ENCODE measurements at places on chromosomes 3 and 15. TPM values are rescaled to one million over a fixed set of nuclear protein-coding genes. Genes with fewer than 3 reads are reported as not detected.
A peak's percentile ranks its signal among the peaks of the same experiment; 100 is the strongest.

DNA sequence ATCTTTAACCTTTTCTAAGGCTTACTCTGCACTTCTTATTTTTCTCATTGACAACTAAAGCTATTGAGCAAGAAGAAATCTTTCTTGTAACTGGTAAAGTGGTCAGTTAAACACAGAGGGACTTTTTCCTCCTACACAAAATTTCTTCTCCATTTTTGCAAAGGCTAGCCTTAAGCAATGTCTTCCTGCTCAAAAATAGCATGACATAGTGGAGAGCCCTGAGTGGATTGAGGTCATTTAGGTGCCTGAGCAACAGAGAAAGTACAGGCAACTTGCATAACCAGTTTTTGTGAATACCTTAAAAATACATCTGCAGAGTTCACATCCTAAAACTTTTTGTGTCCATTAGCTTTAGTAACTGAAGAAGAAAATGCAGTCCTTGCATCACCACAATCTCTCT is 144.7 kb upstream of the TTC14 start:
- H3K4me1 ChIP-seq: no peaks in the 10 kb centered on the region
- no peaks in the 10 kb centered on the region for H3K27me3 ChIP-seq
- H3K27ac ChIP-seq: no peak overlapping the region

GRCh38 chr15:58471348-58471747 is 39.6 kb downstream of the LIPC start:
- H3K27ac ChIP-seq: peak overlapping the region; percentile 35
- no peak for DNase-seq
- no peak overlapping the region for H3K4me3 ChIP-seq

DNA sequence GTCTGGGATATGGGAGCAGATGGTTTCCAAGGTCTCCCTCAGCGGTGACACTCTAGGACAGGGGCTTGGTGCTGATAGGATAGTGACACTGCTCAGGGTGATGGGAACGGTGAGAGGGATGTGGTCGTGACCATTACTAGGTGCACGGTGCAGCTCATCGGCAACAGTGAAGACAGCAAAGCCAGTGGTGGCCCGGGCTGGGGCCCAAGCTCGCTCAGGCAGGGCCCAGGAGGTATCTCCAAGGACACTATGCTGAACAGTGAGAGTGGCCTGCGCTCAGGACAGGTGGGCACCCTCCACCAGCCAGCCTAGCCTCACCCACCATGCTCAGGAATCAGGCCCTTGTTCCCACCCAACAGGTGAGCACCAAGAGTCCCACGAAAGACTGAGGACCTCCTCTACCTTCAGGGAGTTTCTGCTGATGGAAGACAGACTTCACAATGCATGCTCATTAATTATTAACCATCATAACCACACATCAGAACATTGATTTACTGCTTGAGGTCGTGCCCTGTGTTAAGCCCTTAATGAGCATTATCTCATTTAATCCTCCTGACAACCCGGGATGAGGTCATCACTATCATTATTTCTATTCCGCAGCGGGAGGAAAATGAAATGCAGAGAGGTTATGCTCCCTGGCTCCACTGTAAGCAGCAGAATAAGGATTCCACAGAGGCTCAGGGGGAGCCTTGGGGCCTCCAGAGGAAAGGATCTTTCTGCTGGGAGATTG is 269.4 kb downstream of the UACA start:
- no peak overlapping the region for H3K4me3 ChIP-seq
- H3K36me3 ChIP-seq: no peaks in the 10 kb centered on the region
- H3K27ac ChIP-seq: no peak overlapping the region

GRCh38 chr3:125119752-125120378 is 64.1 kb upstream of the HEG1 start:
- H3K27ac ChIP-seq: peak overlapping the region; percentile 90
- DNase-seq: peak; percentile 89
- no peaks in the 10 kb centered on the region for H3K36me3 ChIP-seq
- peak overlapping the region; percentile 34 for H3K4me3 ChIP-seq
- peaks cover under 1% of the 10 kb centered on the region for H3K27me3 ChIP-seq
- H3K4me1 ChIP-seq: peaks cover 66% of the 10 kb centered on the region

The ADAMTS7 gene
- 0.23 TPM for total RNA-seq

DNA sequence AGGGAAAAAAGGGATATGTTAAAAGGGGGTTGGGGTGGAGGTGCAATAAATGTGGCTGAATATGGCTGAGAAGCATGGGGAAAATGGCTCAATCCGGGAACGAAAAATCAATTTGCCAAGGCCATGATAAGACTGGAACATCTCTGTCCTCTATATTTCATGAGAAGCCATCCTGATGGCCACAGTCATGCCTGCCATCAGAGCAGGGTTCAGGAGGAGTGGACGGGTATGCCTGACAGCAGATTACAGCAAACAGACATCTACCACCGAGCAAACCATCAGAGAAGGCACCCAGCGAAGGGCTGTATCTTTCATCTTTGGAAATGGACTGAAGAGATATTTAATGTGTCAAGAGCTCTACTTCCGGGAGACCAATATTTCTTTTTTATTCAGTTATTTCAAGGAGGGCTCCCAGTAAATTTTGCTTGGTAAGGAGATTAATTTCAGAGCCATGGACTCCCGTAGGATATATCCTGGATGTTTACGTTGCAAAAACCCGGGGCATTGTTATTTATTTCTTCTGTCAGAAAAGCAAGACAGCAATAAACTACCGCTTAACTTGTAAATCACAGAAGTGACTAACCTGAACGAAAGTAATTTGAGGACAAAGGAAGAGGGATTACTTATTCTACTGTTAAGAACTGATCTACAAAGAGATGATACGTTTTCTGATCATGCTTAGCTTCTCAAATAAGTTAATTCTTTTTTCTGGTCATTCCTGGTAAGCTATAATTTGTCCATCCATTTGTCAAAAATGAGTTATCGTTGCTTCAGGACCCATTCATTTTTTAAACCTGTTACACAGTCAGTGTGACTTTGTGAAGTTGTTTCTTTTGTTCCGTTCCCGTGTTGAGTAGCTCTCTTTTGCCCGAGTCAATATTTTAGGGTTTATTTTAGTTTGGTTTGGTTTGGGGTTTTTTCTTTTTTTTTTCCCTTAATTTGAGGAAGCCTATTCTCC is 80.6 kb upstream of the CHD2 start:
- H3K4me1 ChIP-seq: peaks cover 62% of the 10 kb centered on the region
- DNase-seq: no peak
- H3K36me3 ChIP-seq: no peaks in the 10 kb centered on the region

DNA sequence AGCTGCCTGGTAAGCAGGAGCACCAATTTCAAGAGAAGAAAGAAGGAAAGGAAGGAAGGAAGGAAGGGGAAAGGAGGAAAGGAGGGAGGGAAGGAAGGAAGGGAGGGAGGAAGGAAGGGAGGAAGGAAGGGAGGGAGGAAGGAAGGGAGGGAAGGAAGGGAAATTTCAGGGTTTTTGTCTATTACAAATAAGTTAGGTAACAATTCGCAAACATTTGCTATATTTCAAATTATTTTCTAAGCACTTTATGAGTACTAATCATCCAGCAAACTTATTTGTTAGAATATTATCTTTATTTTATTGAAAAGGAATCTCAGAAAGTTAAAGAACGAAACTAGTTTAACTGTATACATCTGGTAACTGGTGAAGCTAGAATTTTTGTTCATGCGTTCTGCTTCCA is 921.7 kb downstream of the TBL1XR1 start:
- H3K27me3 ChIP-seq: no peaks in the 10 kb centered on the region
- H3K27ac ChIP-seq: no peak overlapping the region
- no peak for DNase-seq
- H3K36me3 ChIP-seq: no peaks in the 10 kb centered on the region

GRCh38 chr3:144018776-144019175 is 47.2 kb downstream of the DIPK2A start:
- H3K36me3 ChIP-seq: no peaks in the 10 kb centered on the region
- no peaks in the 10 kb centered on the region for H3K27me3 ChIP-seq
- no peaks in the 10 kb centered on the region for H3K4me1 ChIP-seq
- H3K27ac ChIP-seq: no peak overlapping the region
- no peak for DNase-seq

- peaks cover 11% of the 10 kb centered on the region for H3K4me1 ChIP-seq
- peaks cover 10% of the 10 kb centered on the region for H3K36me3 ChIP-seq
- H3K4me3 ChIP-seq: no peak overlapping the region
- H3K27me3 ChIP-seq: no peaks in the 10 kb centered on the region
- no peak for DNase-seq
- H3K27ac ChIP-seq: no peak overlapping the region
These were observed 43.6 kb downstream of the CMSS1 start for GRCh38 chr3:99861216-99861615.

GRCh38 chr3:181432992-181433391 is 278.7 kb upstream of the SOX2 start:
- no peaks in the 10 kb centered on the region for H3K36me3 ChIP-seq
- DNase-seq: no peak
- no peaks in the 10 kb centered on the region for H3K4me1 ChIP-seq
- H3K4me3 ChIP-seq: no peak overlapping the region
- no peak overlapping the region for H3K27ac ChIP-seq

- no peaks in the 10 kb centered on the region for H3K36me3 ChIP-seq
- DNase-seq: no peak
- no peaks in the 10 kb centered on the region for H3K4me1 ChIP-seq
- H3K27ac ChIP-seq: no peak overlapping the region
These were observed 63.6 kb downstream of the LINGO1 start for GRCh38 chr15:77568973-77569728.

DNA sequence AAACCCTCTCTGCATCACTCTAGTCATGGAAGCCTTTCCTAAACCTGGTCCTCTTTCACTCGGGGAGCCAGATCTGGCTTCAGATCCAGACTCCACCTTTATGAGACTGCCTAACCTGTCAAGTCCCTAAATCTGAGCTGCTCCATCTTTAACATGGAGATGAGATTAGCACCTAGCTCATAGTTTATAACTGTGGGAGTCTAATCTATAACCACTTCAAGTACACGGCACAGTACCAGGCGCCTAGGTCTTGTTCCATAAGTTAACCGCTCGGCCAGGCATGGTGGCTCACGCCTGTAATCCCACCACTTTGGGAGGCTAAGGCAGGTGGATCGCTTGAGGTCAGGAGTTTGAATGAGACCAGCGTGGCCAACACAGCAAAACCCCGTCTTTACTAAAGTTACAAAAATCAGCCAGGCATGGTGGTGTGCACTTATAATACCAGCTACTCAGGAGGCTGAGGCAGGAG is 30.3 kb downstream of the TPM1 start:
- no peak overlapping the region for H3K4me3 ChIP-seq
- no peak overlapping the region for H3K27ac ChIP-seq
- peaks cover 8% of the 10 kb centered on the region for H3K4me1 ChIP-seq
- H3K36me3 ChIP-seq: no peaks in the 10 kb centered on the region
- DNase-seq: no peak

- H3K27ac ChIP-seq: no peak overlapping the region
- peaks cover 14% of the 10 kb centered on the region for H3K27me3 ChIP-seq
- H3K36me3 ChIP-seq: no peaks in the 10 kb centered on the region
- no peaks in the 10 kb centered on the region for H3K4me1 ChIP-seq
- H3K4me3 ChIP-seq: no peak overlapping the region
These were observed 3.3 kb upstream of the CNTN3 start for GRCh38 chr3:74617776-74618175.

The CYP11A1 gene
- total RNA-seq: 0.31 TPM

- H3K36me3 ChIP-seq: no peaks in the 10 kb centered on the region
- H3K4me1 ChIP-seq: peaks cover 3% of the 10 kb centered on the region
- DNase-seq: no peak
These were observed 43.7 kb upstream of the PGPEP1L start for GRCh38 chr15:99051308-99051707.

DNA sequence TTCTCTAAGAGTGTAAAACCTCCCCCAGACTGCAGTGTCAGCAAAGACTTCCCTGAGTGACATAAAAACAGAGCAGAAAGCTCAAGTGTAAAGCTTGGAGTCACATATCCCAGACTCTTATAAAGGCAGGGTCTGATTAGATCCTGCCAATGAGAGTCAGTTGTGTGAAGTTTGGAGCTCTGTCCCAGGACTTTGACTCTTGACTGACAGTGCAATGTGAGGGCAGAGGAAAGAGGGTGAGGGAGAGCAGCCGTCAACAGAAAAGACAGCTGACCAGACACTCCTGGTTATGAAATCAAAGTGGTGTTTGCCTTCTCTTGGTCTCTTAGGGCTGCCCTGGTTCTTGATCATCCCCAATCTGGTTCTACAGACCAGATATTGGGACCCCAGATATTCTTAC is 393.2 kb downstream of the ERC2 start:
- H3K4me3 ChIP-seq: no peak overlapping the region
- H3K27ac ChIP-seq: no peak overlapping the region
- no peak for DNase-seq
- H3K27me3 ChIP-seq: peaks cover 2% of the 10 kb centered on the region

The NRROS gene
- 24.2 TPM for total RNA-seq

DNA sequence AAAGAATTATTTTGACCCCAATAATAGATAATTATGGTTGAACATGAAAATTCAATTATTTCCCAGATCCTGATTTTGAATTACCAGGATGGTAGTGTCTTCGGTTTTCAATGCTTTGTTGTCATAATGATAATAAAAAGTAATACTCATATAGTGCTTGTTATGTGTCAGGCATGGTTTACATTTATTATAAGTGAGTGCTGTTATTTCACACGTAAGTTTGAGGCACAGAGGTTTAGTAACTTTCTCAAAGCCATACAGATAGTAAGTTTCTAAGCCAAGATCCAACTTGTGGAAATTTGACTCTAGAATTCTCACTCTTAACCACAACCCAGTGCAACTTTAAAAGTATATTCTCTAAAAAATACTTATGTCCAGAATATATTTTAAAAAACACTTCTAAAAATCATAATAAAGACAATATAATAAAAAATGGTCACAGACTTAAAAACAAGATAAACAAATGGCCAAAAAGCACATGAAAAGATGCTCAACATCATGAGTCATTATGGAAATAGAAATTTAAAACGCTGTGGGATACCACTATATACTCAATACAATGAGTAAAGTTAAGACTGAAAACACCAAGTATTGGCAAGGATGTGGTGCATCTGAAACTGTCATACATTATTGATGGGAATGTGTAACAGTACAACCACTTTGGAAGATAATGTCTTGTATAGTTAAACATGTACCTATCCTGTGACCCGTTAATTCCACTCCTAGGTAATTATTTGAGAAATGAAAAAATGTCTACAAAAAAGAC is 45.2 kb downstream of the SPRED1 start:
- H3K27ac ChIP-seq: no peak overlapping the region
- H3K4me3 ChIP-seq: no peak overlapping the region
- peaks cover 7% of the 10 kb centered on the region for H3K27me3 ChIP-seq
